Activated CD4-positive, alpha-beta T cell treated with anti-CD3 and anti-CD28 coated beads, Interleukin-2, amount 50 U/mL, for 24 hours (primary cell): ENCODE measurements at places on chromosomes 1 and 21.
A peak's percentile ranks its signal among the peaks of the same experiment; 100 is the strongest.

GRCh38 chr1:78472851-78473496, 17.8 kb upstream of the PTGFR start:
- DNase-seq, result no peak

DNA sequence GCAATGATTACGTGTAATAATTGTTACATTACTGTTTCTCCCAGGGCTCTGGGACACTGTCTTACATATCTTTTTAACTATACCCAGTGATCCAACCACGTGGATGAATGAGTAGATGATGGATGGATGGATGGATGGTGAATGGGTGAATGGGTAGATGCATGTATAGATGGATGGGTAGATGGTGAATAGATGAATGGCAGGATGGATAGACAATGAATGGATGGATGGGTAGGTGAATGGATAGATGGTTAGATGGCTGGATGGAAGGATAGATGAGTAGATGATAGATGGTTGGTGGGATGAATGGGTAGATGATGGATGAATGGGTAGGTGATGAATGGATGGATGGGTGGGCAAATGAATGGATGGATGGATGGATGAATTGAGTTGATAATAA, 135.9 kb downstream of the HUNK start:
- no peak for DNase-seq

GRCh38 chr1:90836345-90836679, 119.2 kb upstream of the BARHL2 start:
- no peak for DNase-seq

- DNase-seq, result no peak
Observed at GRCh38 chr21:26766826-26767325, 78.3 kb downstream of the ADAMTS1 start.

DNA sequence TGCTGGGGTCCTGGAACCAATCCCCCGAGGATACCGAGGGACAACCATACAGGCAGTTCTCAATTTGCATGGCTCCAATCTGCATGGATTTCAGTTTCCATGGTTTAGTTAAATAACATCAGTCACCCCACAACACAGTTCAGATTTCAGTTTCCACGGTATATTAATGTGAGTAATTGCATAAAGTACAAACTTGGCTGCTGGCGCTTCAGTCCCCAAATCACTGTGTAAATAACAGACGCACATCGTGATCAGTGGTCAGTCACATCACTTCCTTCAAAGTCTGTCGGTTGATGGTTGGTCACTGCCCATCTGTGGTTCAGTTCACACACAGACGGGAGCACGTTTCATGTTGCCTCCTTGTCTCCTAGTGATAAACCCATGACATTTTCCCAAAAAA, 66.4 kb upstream of the LPGAT1 start:
- DNase-seq, result no peak

- DNase-seq, result no peak
Observed at GRCh38 chr1:198320759-198321158, 164.0 kb downstream of the NEK7 start.

DNA sequence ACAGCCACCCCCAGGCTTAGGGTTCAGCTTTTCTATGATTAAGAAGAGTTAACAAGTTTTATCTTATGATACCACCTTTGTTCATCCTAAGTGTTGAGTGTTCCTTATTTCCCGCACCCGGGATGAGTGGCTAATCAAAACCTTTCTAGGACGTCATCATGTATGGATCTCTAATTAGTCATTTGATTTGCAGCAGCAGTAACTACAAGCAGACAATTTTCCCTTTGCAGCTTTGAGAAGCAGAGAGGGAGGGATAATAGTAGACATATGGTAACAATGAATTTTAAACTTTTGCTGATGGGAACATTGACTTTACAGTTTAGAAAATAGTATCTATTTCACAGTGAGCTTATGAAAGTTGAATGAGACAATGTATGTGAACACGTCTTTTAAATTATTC, 30.8 kb upstream of the SLC35F3 start:
- DNase-seq, result no peak

- no peak for DNase-seq
Observed at GRCh38 chr1:157136133-157136532, 2.1 kb downstream of the ETV3 start.

- no peak for DNase-seq
Observed at GRCh38 chr1:18160290-18160942, 52.8 kb downstream of the IGSF21 start.

DNA sequence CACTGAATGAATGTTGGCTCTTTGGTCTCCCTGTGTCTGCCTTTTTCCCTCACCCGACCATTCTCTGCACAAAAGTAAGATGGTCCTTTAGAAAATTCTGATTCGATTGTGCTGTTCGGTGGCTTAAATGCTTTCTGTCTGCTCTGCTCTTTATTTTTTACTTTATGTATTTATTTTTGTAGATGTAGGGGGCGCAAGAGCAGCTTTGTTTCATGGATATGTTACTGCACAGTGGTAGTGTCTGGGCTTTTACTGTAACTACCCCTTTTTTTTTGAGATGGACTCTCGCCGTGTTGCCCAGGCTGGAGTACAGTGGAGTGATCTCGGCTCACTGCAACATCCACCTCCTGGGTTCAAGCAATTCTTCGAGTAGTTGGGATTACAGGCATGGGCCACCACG, 15.7 kb downstream of the NLRP3 start:
- DNase-seq, result no peak

- DNase-seq, result no peak
Observed at GRCh38 chr1:226073184-226073950, 10.9 kb downstream of the H3-3A start.

- no peak for DNase-seq
Observed at GRCh38 chr1:78892260-78892840, 114.2 kb downstream of the ADGRL4 start.

DNA sequence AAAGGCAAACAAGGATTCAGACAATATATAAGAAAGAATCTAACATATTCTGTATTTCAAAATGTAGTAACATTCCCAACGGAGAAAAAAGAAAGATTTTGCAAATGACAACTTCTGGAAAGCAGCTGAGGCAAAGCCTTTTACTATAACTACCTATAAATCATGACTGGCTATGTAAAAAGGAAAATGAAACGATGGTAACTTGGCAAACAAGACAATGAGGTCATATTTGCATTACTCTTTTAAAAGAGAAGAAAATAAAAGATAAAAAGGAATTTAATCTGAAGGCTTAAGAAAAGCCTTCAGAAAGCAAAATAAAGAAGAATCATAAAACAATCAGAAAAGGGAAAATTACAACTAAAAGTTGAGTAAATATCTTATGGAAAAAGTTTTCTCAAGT, 25.1 kb upstream of the ASPM start:
- DNase-seq, result no peak

DNA sequence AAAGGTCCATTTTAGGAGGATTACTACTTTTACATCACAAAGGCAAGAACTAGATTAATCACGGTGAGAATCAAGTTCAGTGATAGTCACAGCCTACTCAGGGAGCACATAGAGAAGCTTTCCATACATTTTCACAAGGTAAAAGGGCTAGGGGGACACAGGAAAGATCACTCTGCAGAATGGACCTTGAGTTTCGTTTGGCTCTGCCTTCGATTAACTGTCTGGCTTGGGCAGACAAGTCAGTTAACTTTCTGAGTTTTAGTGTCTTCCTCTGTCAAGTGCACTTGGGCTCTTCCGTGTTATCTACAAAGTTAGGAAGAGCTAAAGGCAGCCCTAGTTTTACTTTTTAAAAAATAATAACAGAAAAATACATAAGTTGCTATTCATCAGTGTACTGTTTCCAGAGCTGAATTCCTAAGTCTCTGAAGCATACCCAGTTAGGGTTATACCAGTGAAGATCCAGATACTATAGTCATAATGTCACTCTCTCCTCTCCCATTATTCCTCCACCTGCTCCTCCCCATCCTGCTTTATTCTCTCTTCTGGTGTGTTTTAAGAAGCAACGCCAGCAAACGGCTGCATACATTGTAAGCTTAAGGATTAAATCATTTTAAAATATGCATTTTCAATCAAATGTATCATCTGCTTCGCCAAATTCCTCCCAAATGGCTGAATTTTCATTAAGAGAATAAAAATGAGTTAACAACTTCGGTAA, 1.7 kb downstream of the CEP170 start:
- DNase-seq, result no peak

DNA sequence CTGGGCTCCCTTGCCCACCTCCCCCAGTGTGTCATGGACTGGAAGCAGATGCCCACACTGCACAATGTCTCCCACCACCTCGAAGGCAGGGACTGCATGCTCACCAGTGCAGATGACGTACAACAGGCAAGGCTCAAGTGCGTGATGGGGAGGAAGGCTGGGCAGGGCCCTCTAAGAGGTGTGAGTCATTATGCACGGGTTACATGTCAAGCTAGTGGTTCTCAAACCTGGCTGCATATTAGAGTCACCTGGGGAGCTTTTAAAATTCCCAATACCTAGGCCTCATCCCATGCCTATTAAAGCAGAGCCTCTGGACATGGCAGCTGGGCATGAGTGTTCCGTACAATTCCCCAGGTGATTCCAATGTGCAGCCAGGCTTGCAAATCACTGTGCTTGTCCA, 137.9 kb upstream of the NGF start:
- DNase-seq, result no peak

GRCh38 chr1:158354255-158354654, 561 bp downstream of the CD1E start:
- DNase-seq, result no peak

GRCh38 chr1:114153261-114154145, at the start of gene SYT6:
TSS of gene SYT6 (minus strand) at chr1:114153869. CDS start at chr1:114153772, 97 bp downstream.
- DNase-seq, result no peak

- no peak for DNase-seq
Observed at GRCh38 chr1:200438911-200439310, 29.1 kb upstream of the ZNF281 start.

DNA sequence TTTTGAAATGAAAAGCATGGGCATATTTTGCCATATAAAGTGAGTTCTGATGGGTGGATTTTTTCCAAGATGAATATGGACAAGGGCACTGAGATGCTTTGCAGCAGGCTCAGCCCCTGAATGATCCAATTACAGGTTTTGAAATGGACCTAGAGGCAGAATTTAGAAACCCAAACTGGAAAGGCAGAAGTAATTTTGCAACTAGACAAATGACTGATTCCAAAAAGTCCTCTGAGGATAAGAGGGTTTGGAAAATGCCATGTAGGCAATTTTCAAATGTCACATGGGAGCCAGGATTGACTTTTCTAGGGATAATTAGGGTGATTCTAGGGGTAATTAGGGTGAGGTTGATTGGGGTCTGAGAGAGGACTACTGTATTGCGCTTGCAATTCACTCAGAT, 148.9 kb upstream of the ZNF648 start:
- DNase-seq, result no peak

DNA sequence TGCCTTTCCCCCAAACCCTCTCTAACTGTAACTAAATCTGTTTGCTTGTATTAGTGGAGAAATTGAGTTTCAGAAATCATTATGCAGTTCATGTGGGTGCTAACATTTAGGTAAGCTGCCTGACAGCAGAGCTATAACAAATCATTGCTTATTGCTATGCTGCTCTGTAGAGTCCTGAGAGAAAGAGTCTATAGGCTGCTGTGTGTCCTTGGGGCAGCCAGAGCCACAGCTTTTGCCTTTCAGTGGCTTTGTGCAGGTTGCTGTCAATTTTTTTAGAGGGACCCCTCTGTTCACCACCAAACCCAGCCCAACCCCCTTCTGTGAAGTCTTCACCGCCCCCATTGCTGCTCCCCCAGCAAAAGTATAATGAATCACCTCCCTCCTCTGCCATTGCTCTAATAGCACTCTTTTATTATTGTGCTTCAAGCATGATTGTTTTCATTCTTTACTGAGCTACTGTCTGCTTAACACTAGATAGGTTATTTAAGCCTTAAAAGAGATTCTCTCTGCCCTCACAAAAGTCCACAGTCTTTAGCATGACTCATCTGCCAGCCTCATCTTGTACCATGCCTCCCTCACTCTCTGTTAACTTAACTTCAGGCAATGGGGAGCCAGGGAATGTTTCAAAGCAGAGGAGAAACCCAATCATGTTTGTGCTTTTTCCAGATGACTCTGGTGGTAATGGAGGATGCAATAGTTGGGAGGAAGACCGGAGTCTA, 38.6 kb downstream of the DIRAS3 start:
- no peak for DNase-seq

GRCh38 chr1:183493540-183494245, 21.4 kb downstream of the SMG7 start:
- no peak for DNase-seq

GRCh38 chr1:151606857-151607256, 5.0 kb upstream of the SNX27 start:
- no peak for DNase-seq

DNA sequence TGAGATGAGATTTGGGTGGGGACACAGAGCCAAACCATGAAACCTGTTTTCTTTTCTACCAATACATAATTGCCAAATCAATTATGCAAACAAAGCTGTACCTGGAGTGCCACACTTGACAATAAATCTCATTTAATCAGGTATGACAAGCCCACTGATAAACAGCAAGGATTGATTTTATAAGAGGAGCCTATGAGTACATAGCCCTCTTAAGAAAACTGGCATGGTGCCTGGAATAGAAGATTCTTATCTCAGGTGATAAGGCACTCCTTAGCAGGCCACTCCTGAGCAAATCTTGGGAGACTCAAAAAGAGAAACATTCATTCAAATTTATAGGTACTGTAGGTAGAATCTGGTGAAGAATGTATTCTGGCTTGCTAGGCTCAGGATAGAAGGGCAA, 28.6 kb upstream of the PDE4B start:
- no peak for DNase-seq

DNA sequence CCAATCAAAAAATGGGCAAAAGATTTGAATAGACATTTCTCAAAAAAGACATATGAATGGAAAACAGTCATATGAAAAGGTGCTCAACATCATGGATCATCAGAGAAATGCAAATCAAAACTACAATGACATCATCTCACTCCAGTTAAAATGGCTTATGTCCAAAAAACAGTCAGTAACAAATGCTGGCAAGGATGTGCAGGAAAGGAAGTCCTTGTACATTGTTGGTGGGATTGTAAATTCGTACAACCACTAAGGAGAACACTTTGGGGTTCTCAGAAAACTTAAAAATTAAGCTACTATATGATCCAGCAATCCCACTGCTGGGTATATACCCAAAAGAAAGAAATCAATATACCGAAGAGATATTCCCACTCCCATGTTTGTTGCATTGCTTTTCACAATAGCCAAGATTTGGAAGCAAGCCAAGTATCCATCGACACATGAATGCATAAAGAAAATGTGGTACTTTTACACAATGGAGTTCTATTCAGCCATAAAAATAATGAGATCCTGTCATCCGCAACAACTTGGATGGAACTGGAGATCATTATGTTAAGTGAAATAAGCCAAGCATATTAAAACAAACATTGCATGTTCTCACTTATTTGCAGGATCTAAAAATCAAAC, 17.9 kb downstream of the GBP5 start:
- DNase-seq, result no peak

DNA sequence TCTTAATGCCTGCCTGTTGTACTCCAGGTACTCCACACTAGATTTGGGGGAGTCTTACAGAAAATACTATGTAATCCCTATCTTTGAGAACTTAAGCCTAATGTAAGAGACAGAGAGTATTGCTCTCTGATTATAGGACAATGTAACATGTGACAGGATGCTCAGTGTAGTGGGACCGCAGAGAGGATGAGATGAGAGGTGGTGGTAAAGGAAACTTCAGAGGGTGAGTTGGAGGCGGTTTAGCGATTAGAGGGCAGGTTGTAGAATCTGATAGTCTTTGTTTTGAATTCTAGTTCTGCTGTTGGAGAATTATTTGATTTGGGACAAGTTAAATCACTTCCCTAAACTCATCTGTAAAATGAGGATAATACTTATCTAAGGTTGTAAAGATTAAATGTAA, 5.4 kb downstream of the SOAT1 start:
- DNase-seq, result no peak

GRCh38 chr1:208083715-208084085, 160.5 kb downstream of the PLXNA2 start:
- DNase-seq, result no peak

- DNase-seq, result peak; percentile 57
Observed at GRCh38 chr1:6127587-6128163, 52.4 kb downstream of the CHD5 start.
